Mucosa of descending colon (tissue), 3 donors: ENCODE measurements at places on chromosomes 2 and 18. TPM values are rescaled to one million over a fixed set of nuclear protein-coding genes. Genes with fewer than 3 reads are reported as not detected.
A peak's percentile ranks its signal among the peaks of the same experiment; 100 is the strongest.

GRCh38 chr2:14134771-14135170, 497.7 kb upstream of the LRATD1 start:
- no peak for DNase-seq

DNA sequence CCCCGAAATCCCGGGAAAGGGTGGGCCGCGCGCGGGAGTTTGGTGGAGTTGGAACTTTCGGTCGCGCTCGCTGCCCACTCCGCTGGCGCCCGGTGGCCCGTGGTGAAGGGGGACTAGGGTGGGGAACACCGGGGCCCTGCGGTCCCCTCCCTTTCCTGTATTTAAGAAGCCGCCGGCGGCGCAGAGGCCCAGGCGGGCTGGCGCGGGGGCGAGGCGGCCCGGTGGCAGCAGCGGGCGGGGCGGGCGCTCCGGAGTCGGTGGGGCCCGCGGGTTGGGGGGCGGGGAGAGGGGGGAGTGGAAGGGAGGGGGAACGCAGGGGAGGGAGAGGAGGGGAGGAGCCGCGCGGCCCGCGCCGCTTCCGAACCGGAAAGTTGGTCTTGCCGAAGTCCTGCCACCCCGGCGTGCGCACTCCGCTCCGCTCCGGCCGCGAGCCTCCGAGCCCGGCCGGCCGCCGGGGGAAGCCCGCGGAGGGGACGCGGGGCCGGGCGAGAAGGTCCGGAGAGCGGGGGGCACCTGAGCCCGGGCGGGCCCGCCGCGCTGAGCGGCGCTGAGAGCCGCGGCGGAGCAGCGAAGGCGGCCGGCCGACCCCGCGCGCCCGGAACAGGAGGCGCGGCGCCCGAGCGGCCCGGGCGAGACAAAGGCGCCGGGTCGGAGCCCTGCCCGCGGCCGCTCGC, 425 bp upstream of the SALL3 start:
- DNase-seq = no peak

GRCh38 chr18:8841781-8842485, 136.6 kb downstream of the MTCL1 start:
- no peak for DNase-seq

- DNase-seq = no peak
Observed at GRCh38 chr2:189851174-189851826, 67.0 kb downstream of the PMS1 start.

DNA sequence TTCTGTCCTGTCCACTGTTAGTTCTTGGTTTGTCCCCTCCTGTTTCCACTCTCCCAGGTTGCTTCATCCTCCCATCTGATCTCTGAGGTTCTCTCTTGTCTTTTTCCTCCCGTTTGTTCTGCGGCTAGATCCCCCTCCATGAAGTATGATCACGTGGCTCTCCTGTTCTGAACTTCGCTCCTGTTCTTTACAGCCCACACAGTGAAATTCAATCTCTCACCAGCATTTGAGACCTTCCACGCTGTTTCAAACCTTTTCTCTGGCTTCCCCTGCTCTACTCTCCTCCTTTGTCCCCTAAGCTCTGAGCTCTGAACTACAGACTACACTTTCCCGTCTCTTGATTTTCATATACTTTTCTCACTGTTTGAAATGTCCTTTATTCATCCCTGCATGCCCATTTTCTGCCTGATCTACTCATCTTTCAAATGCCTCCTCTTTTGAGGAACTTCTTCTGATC, 83.5 kb downstream of the OSBPL6 start:
- no peak for DNase-seq

GRCh38 chr2:231222318-231223000, 24.0 kb downstream of the ARMC9 start:
- DNase-seq = no peak

GRCh38 chr2:229489016-229489415, 217.9 kb upstream of the PID1 start:
- no peak for DNase-seq

GRCh38 chr18:62288665-62289008, 36.5 kb upstream of the TNFRSF11A start:
- DNase-seq = no peak

DNA sequence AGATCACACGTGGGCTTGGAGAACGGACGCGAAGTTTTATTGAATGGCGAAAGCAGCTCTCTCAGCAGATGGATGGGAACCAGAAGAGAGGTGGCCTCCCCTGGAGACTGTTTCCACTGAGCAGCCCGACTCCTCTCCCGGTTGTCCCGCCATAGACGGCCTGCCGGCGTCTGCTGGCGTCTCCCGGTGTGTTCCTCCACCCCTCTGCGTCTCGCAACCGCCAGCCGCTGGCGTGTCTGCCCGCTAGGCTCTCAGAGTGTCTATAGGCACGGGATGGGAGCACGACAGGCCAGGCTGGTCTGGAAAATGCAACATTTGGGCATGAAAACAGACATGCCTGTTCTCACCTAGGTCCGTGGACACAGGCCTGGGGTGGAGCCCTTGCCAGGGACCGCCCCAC, 366.7 kb upstream of the SOX11 start:
- no peak for DNase-seq

GRCh38 chr18:35588995-35589394, 7.5 kb downstream of the GALNT1 start:
- no peak for DNase-seq

DNA sequence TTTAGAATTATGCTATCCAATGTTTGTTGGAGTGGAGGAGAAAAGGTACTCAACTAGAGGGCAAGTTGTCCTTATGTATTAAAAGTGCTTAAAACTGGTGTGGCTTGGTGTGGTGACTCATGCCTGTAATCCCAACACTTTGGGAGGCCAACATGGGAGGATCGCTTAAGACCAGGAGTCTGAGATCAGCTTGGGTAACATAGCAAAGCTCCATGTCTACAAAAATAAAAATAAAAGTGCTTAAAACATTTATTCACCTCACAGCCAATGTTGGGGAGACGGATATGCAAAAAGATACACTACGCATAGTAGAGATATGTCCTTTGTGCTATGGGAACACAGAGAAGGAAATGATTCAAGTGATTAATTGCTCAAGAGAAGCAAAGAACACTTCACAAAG, 19.3 kb upstream of the TNFAIP6 start:
- DNase-seq = no peak

DNA sequence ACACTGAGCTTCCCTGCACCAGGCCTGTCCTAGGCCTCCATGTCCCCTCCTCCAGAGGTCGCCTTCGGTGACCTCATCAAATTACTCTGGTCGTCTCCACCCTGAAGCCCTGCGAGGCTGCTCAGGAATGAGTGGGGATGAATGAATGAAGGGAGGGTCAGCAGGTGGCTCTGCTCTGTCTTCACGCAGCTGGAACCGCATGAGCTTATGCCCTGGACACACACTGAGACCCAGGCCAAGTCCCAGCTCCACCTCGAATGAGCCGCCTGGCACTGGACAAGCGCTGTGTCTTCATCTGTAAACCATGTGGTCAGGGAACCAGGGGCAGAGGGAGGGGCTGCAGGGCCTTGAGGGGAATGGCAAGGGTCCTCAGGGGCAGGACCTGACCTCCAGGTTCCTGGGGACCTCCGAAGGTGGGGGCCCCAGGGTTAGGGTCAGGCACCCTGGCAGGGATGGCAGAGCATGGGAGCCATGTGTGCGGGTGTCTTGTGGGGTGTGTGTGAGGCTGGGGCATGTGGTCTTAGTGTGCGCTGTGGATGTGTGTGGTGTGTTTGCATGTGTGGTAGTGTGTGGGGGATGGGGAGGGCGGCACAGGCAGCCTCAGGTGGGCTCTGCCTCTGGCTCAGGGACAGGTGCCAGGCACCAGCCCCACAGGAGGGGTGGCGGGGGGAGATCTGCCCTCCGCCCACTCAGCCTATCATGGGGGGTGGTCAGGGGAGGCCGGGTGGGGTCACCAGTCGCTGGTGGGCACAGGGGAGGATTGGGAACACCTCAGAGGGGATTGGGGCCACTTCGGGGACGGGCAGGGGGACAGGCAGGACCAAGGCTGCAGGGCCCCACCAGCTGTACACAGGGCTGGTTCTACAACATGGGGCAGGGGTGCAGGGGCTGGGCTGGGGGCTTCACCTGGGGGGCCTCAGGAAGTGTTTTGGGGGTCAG, 13.9 kb downstream of the ODC1 start:
- no peak for DNase-seq

DNA sequence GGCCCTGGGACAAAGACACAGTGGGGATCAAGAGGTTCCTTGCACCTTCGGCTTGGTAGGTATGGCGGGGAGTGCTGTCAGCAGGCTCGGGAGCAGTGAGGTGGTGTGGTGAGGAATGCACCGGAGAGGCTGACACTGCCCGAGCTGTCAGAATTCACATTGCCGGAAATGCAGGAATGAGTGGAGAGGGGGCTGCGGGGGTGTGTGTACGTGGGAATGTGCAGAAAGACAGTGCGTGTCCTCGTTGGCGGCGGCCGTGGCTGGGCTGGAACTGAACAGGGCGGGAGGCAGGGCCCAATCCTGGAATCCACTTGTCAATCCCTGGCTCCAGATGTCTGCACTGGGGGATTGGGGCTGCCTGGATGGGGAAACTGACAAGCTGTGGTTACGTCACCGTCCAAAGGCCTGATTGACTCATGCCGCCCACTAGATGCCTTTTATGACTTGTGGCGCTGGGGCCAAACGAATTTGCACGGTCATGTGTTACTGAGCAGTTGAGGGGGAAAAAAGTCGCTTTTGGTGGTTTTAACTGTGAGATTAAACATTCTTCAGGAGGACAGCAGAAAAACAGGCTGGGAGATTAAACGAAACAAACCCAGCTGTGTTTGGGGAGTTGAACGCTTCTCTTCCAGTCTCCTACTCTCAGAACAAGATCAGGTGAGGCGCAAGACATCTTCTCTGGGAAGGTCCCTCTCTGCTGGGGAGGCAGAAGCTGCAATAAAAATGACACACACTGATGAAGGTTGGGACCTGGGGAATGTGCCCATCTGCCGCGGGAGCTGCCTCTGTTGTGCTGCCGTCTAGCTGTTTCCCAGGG, 189.4 kb upstream of the GLI2 start:
- DNase-seq = peak; percentile 37

DNA sequence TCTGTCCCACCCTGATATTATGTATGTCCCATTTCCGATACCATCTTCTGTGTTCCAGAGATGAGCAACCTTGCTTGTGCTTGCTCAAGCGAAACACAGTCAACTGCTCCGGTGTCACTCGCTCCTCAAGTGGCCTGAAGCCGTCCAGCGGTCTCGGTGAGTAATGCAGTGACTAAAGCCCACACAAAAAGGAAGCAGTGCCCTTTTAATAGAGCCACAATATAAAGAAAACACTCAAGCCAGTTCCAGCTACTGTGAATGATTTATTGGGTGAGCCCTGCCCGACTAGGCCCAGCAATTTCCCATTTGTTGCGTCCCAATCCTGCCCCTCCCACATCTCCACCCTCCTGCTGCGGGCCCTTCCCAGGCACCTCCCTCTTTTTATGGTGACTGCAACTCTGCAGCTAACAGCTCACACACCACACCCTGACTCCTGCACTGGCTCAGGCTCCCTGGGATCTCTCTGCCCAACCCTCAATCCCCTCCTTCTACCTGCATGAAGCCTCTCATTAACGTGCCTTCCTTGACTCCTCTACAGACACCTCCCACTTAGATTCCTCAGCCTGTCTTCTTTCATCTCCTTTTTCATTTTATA, 44.2 kb upstream of the DSC1 start:
- peak; percentile 92 for DNase-seq

GRCh38 chr2:153477636-153478288, 800 bp downstream of the RPRM start:
- no peak for DNase-seq

DNA sequence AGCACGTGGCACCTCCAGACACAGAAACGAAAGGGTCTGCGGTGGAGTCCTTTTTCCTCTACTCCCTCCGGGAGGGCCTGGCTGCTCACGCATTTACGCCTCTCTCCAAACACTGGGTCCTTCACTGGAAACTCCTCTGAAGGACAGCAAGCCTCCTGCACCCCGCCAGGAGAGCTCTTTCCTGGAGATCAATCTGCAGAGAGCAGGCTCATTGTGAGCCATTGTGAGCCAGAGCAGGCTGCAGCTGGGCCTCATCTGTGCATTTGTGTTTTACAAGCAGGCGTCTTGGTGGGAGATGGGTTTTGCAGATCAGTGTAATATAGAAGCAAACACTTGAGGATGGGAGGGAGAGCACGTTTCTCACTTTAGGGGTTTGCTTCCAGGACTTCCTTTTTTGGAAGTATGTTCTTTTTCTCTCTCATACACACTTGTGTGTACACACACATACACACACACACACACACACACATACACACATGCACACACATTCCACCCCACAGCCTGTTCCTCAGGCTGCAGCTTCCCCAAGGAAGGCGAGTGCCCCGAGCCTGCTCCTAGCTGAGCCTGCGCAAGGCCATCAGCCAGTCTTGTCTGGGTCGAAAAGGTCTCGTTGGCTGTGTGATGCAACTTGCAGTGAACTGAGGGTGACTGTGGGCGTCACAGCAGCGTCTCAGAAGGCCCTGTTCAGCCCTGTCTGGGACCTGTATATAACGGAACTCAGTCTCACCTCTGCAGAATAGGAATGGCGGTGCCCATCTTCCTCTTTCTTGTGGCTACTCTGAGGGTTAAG, 163.5 kb downstream of the GLI2 start:
- DNase-seq = no peak

- DNase-seq = peak; percentile 50
Observed at GRCh38 chr2:241809383-241810306, 652 bp downstream of the NEU4 start.

- peak; percentile 52 for DNase-seq
Observed at GRCh38 chr2:109045505-109045904, 56.5 kb upstream of the EDAR start.

- DNase-seq = no peak
Observed at GRCh38 chr2:228700638-228701037, 519.2 kb upstream of the SPHKAP start.

GRCh38 chr18:73688851-73689711, 458.6 kb downstream of the FBXO15 start:
- no peak for DNase-seq

DNA sequence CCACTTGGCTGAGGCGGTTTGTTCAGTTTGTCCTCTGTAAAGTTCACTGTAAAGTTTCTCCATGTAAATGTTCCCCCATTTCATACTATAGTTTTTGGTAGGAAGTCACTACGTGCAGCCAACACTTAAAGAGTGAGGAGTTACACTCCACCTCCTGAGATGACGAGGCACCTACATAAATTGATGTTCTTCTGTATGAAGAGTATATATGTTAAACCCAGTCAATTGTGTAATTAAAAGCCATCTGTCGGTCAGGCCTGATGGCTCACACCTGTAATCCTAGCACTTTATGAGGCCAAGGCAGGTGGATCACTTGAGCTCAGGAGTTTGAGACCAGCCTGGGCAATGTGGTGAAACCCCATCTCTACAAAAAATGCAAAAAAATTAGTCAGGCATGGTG, 7.6 kb downstream of the PIGN start:
- DNase-seq = no peak

GRCh38 chr2:156476850-156477206, 40.6 kb downstream of the GPD2 start:
- no peak for DNase-seq

GRCh38 chr2:31031132-31031706, 107.0 kb downstream of the GALNT14 start:
- no peak for DNase-seq

Gene SLC40A1
- total RNA-seq = 95.4 TPM

Gene DSC3
- not detected for total RNA-seq

Gene ADRA2B
- total RNA-seq = 0.73 TPM

Gene ASXL3
- 8.5 TPM for total RNA-seq

Gene SH3RF3
- total RNA-seq = 3.0 TPM

Gene GTF2A1L
- not detected for total RNA-seq

Gene CYTIP
- 11.5 TPM for total RNA-seq

Gene SPR
- 60.9 TPM for total RNA-seq

Gene ARID5A
- 4.8 TPM for total RNA-seq

Gene CYP20A1
- 24.6 TPM for total RNA-seq

Gene CYS1
- total RNA-seq = 5.1 TPM

Gene CNDP1
- total RNA-seq = 0.19 TPM
